Right ventricle myocardium inferior (tissue), 1 donor: ENCODE measurements at places on chromosomes 12 and 14. TPM values are rescaled to one million over a fixed set of nuclear protein-coding genes. Genes with fewer than 3 reads are reported as not detected.

The ENTPD5 gene
- 6.2 TPM for total RNA-seq

The RNF41 gene
- 53.8 TPM for total RNA-seq

The CORO1C gene
- total RNA-seq, result 76.4 TPM

DNA sequence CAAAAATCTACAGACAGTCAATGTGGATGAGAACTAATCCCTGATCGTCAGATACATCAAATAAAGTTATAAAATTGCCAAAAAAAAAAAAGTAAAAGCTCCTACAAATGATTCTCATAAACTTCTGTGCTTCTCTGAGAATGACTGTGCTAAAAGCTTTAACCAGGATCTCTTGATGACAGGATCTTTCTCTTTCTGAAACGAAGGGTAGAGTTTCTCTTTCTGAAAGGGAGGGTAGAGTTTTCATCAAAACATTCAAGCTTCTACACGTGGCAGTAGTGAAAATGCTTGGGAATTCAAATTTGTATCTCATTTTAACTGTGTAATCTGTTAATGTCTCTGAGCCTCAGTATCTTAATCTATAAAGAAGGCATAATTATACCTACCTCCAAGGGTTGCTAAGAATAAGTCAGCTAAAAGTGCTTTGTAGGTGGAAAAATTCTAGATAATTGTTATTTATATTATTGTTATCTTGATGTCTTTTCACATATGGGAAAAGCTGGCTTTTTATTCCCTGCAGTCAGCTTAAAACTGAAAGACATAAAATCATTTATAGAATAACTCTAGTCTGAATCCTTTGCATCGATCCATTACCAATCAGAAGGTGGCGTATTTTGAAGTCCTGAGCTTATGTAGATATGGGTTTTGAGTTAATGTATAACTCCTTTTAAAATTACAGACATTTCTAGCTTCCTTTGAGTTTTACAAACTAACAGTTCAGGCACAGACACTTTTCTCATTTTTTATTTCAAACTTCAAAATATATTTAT, 157.4 kb downstream of the DACT1 start:
- DNase-seq, result no peak

GRCh38 chr12:89544022-89544421, 18.2 kb upstream of the POC1B start:
- DNase-seq, result no peak

GRCh38 chr12:93341409-93342049, 36.2 kb upstream of the NUDT4 start:
- no peak for DNase-seq

- DNase-seq, result no peak
Observed at GRCh38 chr12:13350381-13350780, 153.9 kb downstream of the EMP1 start.

- DNase-seq, result peak; percentile 15
Observed at GRCh38 chr14:99598774-99599173, 5.2 kb downstream of the CCDC85C start.
